ENCODE measurements at places on chromosomes 12 and 14.

DNA sequence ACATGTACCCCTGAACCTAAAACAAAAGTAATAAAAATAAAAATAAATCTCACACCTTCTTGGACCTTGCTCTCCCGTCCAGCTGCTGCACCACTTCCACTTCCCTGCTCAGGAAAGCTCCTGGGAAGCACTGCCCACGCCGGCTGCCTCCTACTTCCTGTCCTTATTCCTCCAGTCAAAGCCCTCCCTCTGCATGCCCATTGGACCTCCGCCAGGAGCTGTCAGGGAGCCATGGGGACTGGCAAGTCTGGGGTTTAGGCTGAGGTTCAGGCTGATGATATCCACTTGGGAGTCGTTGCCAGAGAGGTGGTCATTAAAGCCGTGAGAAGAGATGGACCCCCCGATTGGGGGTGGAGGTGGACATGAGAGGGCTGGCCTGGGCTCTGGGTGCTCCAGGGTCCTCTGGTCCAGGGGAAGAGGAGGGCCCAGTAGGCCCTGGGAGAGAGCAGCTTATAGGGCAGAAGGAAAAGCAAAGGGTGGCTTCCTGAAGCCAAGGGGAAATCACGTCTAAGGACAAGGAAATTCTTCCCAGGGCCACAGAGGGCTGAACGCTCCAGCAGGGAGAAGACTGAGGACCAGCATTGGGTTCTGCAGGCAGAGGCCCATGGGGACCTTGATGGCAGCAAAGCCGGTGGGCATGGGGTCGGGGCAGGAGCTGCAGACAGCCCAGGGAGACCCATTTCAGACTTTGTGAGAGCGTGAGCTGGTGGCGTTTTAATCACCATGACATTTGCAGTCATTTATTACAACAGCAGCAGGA is 78.7 kb downstream of the FZD10 start:
- no peak for DNase-seq
- no peaks in the 10 kb centered on the region for H3K4me1 ChIP-seq
- no peak overlapping the region for H3K4me3 ChIP-seq
- peaks cover 8% of the 10 kb centered on the region for H3K36me3 ChIP-seq
- H3K27me3 ChIP-seq: no peaks in the 10 kb centered on the region
- H3K27ac ChIP-seq: no peak overlapping the region

- H3K27me3 ChIP-seq: peaks cover 4% of the 10 kb centered on the region
- H3K27ac ChIP-seq: no peak within 1 kb of the TSS
- no peak within 1 kb of the TSS for H3K4me3 ChIP-seq
- DNase-seq: no peak
- no peaks in the 10 kb centered on the region for H3K36me3 ChIP-seq
Observed at GRCh38 chr12:8156845-8157244, at the start of gene ZNF705A. Gene ZNF705A (plus strand): TSS chr12:8157015. CDS start chr12:8172626, 15,611 bp downstream.

GRCh38 chr12:59823567-59823966 is 227.7 kb downstream of the SLC16A7 start:
- no peak overlapping the region for H3K4me3 ChIP-seq
- no peaks in the 10 kb centered on the region for H3K27me3 ChIP-seq
- no peaks in the 10 kb centered on the region for H3K4me1 ChIP-seq
- no peak for DNase-seq
- H3K36me3 ChIP-seq: no peaks in the 10 kb centered on the region

GRCh38 chr14:48536318-48536717 is 860.9 kb upstream of the MDGA2 start:
- no peaks in the 10 kb centered on the region for H3K27me3 ChIP-seq
- no peak overlapping the region for H3K4me3 ChIP-seq
- no peaks in the 10 kb centered on the region for H3K36me3 ChIP-seq
- no peak overlapping the region for H3K27ac ChIP-seq

DNA sequence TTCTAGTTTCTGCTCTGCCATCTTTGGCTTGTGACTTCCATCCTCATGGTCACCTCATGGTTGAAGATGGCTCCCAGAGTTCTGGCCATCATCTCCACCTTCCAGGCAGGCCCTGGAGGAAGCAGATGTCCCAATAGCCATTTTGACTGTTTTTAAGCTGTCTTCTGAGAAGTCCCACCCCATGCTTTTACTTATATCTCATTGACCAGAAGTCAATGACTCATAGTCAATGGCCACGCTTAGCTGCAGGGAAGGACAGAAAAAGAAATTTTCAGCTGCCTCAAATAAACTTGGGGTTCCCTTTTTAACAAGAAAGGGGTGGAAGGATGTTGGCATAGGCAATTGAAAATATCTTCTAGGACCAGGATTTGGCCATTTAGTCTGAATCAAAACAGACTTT is 168.1 kb downstream of the AACS start:
- no peak overlapping the region for H3K27ac ChIP-seq
- H3K4me3 ChIP-seq: no peak overlapping the region
- no peak for DNase-seq
- H3K27me3 ChIP-seq: peaks cover 3% of the 10 kb centered on the region
- H3K36me3 ChIP-seq: no peaks in the 10 kb centered on the region
- H3K4me1 ChIP-seq: no peaks in the 10 kb centered on the region

- H3K27me3 ChIP-seq: peaks cover 12% of the 10 kb centered on the region
- H3K4me3 ChIP-seq: peak overlapping the region; percentile 96
- no peaks in the 10 kb centered on the region for H3K36me3 ChIP-seq
- H3K4me1 ChIP-seq: peaks cover 9% of the 10 kb centered on the region
- no peak for DNase-seq
Observed at GRCh38 chr14:21509432-21510143, 1.6 kb downstream of the METTL3 start.

- no peaks in the 10 kb centered on the region for H3K36me3 ChIP-seq
- H3K4me3 ChIP-seq: no peak overlapping the region
- no peak for DNase-seq
- H3K27ac ChIP-seq: no peak overlapping the region
- H3K4me1 ChIP-seq: no peaks in the 10 kb centered on the region
Observed at GRCh38 chr14:83197271-83197670, 1663.6 kb upstream of the SEL1L start.

DNA sequence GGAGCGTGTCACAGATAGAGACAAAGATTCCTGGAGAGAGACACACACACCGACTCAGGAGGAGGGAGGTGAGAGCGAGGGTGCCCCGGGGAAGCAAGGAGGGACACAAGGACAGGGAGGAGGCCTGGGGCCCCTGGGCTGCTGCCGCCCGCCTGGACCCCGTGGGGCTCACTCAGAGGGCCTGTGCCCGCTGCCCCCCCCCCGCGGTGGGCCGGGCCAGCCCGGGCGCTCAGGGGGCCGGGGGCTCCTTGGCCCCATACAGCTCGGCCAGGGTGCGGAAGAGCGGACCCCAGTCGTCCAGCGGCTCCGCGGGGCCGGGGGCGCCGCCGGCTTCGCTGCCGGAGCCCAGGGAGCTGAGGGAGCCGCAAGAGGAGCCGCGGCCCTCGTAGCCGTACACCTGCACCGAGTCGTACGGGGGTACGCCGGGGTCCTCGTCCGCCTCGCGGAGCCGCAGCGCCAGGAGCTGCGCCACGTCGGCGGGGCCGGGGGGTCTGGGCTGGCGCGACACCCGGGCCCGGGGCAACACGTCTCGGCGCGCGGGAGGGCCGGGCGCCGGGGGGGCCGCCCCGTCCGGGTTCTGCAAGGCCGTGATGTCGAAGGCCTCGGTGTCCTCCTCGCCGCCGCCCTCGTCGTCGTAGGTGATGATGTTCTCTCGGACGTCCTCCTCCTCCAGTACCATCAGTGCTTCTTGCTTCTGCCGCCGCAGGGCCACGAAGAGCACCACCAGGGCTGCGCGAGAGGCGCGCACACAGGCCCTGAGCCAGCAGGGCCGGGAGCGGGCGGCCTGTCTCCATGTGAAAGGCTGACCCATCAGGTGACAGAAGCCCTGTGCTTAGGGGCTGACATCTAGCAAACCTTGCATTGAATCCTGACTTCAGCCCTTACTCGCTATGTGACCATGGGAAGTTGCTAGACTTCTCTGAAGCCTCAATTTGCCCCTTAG is 6.0 kb downstream of the PSMB11 start:
- peak overlapping the region; percentile 15 for H3K27ac ChIP-seq
- H3K36me3 ChIP-seq: peaks cover 6% of the 10 kb centered on the region
- peaks cover 13% of the 10 kb centered on the region for H3K27me3 ChIP-seq
- H3K4me1 ChIP-seq: peaks cover 22% of the 10 kb centered on the region

- H3K4me1 ChIP-seq: peaks cover 2% of the 10 kb centered on the region
- no peak overlapping the region for H3K27ac ChIP-seq
- no peaks in the 10 kb centered on the region for H3K36me3 ChIP-seq
- H3K27me3 ChIP-seq: peaks cover 6% of the 10 kb centered on the region
- no peak for DNase-seq
- no peak overlapping the region for H3K4me3 ChIP-seq
Observed at GRCh38 chr14:99213101-99213500, 58.9 kb downstream of the BCL11B start.

DNA sequence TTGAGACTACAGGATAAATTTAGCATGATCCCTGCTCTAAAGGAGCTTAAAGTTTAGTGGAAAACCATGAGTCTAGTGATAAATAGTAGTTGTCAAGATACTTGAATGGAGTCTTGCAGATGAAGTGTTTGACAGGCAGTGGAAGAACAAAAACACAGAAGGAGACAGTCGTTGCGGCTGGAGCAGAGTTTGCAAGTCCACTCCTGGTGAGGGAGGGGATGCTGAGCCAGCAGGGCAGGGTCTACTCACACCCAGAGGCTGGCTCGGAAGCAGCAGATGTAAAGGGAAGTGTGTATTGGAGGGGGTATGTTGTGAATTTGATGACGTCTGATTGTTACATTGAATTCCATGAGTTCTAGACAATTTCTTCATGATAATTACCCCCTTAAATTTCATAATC is 61.3 kb downstream of the TRAF3 start:
- peaks cover 26% of the 10 kb centered on the region for H3K4me1 ChIP-seq
- no peaks in the 10 kb centered on the region for H3K36me3 ChIP-seq
- no peak overlapping the region for H3K4me3 ChIP-seq
- H3K27me3 ChIP-seq: peaks cover 2% of the 10 kb centered on the region
- peak overlapping the region; percentile 12 for H3K27ac ChIP-seq

Data from glutamatergic neuron (in vitro differentiated cells).